ENCODE measurements at places on chromosomes 1 and 21. TPM values are rescaled to one million over a fixed set of nuclear protein-coding genes. Genes with fewer than 3 reads are reported as not detected.

DNA sequence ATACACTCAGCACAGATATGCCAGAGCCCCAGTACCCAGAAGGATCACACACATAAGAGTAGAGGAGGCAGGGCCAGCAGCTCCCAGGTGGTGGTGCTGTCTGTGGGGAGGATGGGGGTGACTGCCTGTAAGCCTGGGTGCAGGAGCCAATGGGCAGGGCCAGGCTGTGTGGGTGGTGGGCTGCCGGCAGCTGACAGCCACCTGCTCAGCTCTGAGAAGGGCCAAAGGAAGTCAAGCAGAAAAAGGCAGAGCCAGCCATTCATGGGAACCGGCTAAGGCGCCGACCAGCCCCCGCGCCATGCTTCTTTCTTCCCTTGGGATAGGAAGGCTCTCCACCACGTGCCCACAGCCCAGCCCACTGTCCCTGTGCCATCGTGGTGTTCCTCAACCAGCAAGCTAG lies 14.1 kb downstream of the PIK3C2B start:
- DNase-seq, result no peak

The GJC2 gene
- 0.48 TPM for polyA plus RNA-seq

The HOOK1 gene
- polyA plus RNA-seq, result 2.7 TPM

The MYCL gene
- polyA plus RNA-seq, result 2.5 TPM

The TIMM17A gene
- 36.5 TPM for polyA plus RNA-seq
